Activated CD8-positive, alpha-beta memory T cell treated with anti-CD3 and anti-CD28 coated beads for 4 hours (primary cell): ENCODE measurements at places on chromosomes 13 and 19.

- DNase-seq, result no peak
Measured at GRCh38 chr13:21176982-21177284, 475 bp downstream of the MRPL57 start.

- no peak for DNase-seq
Measured at GRCh38 chr13:97570442-97570841, 136.5 kb downstream of the RAP2A start.

DNA sequence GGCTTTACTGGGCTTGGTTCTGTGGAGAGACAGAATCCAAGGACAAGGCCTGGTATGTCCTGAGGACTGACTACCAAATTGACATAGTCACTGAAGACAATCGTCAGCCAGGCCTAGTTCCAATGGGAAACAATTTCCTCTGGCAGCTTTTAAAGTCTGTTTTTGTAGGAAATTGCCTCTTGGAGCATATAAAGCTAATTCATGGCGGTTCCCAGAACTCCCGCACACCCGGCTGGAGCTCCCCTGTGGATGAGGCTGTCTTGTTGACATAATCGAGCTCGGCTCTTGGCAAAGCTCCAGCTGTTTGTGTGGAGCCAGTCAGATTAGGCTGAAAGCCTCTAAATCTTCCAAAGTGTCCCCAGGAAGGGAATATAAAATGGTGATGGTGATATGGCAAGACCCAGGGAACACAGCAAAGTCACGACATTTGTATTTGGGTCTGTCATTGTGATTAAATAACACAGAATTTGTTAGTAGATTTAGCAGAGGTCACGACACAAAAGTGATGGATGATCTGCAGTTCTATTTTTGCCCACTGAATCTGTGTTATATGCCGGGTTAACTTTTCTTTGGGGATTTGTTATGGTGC, 395.0 kb downstream of the PCDH9 start:
- DNase-seq, result no peak

DNA sequence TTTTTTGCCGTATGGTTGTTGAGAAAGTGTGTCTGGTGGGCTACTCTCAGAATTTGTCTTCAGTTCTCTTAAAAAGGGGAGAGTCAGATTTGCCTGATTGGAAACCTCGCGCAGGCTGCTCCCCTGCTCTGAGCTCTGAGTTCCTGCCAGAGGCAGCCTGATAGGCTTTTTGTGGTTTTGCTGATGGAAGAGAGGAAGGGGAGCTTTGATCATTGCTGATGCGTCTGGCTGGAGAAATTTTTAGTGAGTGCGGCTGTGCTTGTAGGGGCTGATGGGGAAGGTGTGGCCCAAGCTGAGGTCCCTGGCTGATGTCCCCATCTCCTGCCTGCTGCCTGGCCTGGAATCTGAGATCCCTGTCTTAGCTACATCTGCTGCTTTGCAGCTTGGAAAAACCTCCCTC, 2.8 kb downstream of the CHST8 start:
- DNase-seq, result no peak

DNA sequence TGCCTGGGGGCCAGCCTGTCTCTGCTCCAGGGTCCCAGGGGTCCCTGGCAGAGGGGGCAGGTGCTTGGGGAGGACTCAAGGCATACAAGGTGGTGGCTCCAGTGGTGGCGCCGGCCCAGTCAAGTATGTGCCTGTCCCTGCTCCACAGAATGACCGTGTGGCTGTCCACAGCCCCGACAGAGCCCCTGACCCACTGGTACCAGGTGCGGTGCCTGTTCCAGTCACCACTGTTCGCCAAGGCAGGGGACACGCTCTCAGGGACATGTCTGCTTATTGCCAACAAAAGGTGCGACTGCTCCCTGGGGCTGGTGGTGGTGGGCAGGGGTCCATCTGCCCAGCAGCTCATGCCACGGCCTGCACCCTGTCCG, 8.2 kb downstream of the YIPF2 start:
- no peak for DNase-seq

- DNase-seq, result no peak
Measured at GRCh38 chr13:79593641-79594275, 112.8 kb downstream of the NDFIP2 start.

DNA sequence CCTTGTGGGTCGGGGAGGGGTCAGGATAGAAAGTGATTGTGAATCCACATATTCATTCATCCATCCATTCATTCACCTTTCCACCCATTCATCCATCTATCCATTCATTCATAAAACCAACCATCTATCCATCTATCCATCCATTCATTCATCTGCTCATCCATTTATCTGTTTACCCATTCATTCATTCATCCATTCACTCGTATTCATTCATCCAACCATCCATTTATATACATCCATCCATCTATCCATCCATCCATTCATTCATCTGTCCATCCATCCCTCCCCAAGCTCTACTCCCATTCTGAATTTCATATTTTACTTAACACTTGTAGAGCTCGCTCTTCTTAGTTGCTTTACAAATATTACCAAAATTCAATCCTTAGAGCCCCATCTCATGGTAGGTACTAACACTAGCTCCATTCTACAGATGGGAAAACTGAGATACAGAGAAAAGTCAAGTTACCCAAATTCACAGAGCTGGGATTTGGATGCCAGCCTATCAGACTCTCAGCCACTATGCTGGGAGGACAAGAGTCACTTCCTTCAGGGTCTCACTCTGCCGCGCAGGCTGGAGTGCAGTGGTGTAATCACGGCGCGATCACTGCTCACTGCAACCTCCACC, 37.6 kb downstream of the PIN1 start:
- DNase-seq, result no peak

GRCh38 chr19:38229585-38230073, 5.6 kb upstream of the DPF1 start:
- peak; percentile 23 for DNase-seq

GRCh38 chr13:63605403-63605802, 2189.8 kb upstream of the PCDH20 start:
- DNase-seq, result no peak

GRCh38 chr19:41325947-41326706, 16.2 kb downstream of the CCDC97 start:
- DNase-seq, result no peak

DNA sequence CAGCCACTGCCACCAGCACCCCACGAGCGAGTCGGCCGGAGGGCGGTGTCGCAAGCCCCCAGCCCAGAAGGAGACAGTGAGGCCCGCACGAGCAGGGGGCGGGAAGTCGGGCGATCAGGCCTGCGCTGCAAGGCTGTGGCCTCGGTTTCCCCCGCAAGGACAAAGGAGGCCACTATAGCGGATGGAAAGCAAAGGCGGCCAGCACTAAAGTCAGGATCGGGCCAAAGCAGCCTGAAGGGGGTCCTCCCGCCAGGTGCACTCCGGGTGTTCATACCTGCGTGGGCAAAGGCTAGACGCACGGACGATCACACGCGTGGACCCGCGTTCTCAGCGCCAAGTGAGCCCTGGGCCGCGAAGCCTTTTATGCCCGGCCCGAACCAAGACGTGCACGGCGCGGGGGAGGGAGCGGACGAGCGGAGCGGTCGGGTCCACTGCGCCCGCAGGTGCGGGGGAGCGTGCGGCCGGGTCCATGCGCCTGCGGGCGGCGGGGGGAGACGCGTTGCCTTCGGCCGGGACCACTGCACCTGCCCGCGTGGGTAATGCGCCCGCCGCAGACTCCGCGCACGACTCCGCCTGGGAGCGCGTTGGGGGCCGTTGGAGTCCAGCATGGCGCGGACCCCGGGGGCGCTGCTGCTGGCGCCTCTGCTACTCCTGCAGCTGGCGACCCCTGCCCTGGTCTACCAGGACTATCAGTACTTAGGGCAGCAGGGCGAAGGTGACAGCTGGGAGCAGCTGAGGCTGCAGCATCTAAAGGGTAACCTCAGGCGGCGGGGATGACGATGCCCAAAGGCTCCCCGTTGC, at the start of the genes PRDX2 and THSD8:
PRDX2 (minus strand) TSS at position 335 of the 801 bp plus-strand sequence. CDS start 539 bp downstream, outside the sequence.
THSD8 (plus strand) TSS at position 604 of the 801 bp plus-strand sequence; CDS start at position 607, 3 bp downstream.
- DNase-seq, result no peak
